ENCODE measurements at places on chromosomes 6 and 20.

GRCh38 chr6:137133122-137133521, 40.3 kb downstream of the IL22RA2 start:
- no peak for DNase-seq

DNA sequence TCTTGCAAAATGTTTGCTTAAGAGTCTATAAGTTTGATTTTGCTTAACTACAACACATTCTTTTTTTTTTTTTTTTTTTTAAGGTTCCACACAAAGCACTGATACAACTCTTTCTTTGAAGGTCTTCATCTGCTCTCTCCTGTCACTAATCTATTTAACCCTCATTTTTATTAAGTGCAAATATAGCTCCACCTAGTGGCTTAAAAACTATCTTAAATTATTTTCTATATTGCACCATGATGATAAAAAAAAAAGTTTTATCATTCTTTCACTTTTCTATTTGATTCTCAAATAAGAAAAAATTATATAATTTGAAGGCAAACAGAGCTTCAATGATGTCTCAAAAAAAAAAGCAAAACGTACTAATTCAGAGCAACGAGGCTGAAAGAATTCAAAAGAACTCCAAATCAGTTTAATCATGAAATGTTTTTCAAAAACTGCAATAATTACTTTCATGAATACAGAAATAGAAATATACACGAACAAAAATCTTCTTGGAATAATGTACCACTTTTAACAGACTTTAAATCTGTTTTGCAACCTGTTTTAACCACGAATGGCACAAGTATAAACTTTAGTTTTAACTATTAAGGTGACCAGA, 12.8 kb downstream of the ESF1 start:
- no peak for DNase-seq

DNA sequence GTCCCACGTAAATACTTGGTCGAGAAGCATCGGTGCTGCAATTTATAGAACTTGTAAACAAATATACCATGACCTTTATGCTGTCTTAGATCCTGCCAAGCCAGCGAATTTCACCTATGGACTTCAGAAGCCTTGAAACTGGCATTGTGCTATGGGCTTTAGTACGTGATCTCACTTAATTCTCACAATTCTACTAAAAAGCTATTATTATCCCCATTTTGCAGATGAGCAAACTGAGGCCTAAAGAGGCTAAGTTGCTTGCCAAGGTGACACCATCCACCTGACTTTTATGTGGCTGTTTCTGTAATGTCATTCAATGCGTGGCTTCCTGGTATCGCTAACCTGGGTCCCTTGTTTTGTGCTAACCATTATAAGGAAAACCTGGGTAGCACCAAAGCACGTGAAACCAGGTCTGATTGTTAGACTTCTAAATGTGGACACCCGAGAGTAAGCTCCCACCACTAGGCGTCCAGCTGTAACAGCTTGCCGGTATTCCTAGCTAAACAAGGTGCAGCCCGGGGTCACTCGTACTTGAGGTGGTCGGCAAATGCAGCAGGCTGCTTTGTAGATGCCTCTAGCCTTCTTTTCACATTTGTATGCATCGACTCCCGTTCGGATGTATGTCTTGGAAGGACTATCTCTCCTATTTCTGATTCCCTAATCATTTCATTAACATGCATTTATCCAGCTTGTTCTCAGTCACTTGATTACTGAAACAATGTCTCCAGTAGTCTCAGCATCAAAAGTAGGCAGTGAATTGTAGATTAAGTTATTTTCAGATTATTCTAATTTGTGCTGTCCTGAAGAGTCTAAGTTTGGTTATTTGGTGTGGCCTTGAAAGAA, 1.1 kb downstream of the SYNJ2 start:
- no peak for DNase-seq

GRCh38 chr6:154749341-154749740, 16.1 kb downstream of the SCAF8 start:
- DNase-seq = no peak

DNA sequence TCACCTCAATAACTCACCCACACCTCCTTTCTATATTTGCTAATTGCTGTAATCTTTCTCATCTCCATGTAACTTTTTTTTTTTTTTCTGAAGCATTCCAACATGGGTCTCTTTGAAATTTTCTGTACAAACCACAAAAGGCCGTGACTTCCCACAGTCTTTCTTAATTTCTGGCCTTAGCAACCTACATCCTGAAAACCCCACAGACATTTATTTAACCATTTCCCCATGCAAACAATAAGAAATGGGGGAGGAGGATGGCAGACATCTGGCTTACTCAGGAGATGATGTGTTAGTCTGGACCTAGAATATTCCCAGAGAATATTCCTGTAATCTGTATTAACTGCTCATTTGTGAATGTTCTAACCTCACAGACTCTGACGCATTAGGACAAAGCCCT, 57.6 kb downstream of the MEP1A start:
- no peak for DNase-seq

DNA sequence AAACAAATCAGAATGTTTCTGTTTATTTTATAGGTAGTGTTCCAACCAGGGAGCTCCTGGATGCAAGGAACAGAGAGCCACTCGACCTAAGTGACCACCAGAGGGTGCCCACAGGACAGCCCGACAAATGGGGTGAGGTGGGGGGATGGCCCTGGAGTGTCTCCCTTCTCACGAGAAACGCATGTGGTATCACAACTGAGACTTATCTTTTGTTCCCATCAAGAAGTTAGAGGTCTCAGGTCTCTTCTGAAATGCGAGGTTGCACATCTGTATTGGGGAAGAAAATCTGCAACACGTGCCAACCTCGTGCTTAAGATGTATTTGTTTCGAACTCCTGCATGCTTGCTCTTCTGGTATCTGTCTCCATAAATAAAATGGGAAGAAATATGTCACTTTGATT, 104.0 kb downstream of the ISM1 start:
- peak; percentile 33 for DNase-seq

- DNase-seq = no peak
Observed at GRCh38 chr20:63741676-63742380, 2.3 kb downstream of the SLC2A4RG start.

- no peak for DNase-seq
Observed at GRCh38 chr6:35795453-35796071, 1.6 kb downstream of the CLPS start.

- DNase-seq = no peak
Observed at GRCh38 chr6:33630014-33630413, 8.9 kb downstream of the ITPR3 start.

- no peak for DNase-seq
Observed at GRCh38 chr6:34476921-34477320, 11.0 kb downstream of the PACSIN1 start.

DNA sequence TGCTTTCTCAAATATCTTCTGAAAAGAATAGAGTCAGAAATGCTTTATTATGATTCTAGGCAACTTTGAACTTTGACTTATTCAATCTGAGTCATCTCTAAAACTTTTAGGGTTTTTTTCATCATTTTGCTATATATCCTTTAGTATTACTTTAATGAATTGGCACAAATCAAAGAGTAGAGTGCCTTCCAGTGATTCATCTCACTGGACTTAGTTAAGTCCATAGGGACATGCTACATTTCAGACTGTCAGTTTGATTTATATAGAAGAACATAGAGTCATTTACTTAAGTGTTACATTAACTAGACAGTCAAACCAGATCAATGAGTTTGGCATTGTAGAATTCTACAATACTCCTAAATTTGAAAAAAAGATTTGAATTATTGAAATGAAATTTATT, 1235.7 kb upstream of the MAP3K7 start:
- DNase-seq = no peak

DNA sequence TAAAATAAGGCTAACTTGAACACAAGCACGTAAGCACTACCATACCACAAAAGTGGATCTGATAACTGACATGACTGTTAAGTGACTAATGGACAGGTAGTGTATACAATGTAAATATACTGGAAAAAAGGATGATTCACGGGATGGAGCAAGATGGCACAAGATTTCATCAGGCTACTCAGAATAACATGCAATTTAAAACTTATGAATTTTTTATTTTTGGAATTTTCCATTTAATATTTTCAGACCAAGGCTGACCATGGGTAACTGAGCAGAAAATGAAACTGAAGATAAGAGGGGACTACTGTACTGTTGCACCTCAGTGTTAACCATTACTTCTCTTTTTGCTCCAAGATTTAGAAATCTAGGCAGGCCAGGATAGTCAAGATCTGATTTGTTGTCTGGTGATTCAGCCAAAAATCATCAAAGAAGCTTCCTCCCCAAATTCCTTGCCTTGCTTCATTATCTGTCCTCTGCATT, 45.4 kb downstream of the TPBG start:
- no peak for DNase-seq

- DNase-seq = no peak
Observed at GRCh38 chr20:58656831-58657230, 5.7 kb downstream of the STX16 start.

DNA sequence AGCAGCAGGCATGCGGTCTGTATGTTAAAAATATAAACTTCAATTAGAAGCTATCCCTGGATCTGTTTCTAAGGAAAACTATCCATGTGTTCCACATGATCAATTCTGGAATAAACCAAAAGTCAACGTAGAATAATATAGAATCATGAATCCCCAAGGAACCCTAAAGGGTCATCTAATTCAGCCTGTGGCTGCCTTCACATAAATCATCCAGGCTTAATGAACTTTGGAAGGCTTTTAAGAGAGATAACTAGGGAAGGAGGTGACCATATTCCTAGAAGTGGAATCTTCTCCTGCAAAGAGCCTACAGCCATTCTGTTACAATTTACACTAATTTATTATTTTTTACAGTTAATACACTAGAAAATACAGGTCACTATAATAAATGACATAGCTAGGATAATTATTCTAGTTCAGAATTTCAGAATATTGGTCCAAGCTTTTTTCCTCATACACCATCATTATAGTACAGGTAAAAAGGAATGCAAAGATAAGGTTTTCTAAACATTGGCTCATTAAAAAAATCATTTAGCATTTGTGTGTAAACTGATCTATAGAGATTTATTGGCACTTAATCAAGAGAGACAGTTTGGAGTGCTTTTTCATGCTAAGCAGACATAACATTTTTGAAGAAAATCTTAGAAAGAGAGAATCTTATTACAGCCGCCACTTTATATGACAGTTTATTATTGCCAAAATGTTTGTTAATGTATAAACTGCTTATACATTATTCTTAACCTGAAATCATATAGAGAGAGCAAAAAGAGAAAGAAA, 851.2 kb downstream of the PHF3 start:
- DNase-seq = no peak

DNA sequence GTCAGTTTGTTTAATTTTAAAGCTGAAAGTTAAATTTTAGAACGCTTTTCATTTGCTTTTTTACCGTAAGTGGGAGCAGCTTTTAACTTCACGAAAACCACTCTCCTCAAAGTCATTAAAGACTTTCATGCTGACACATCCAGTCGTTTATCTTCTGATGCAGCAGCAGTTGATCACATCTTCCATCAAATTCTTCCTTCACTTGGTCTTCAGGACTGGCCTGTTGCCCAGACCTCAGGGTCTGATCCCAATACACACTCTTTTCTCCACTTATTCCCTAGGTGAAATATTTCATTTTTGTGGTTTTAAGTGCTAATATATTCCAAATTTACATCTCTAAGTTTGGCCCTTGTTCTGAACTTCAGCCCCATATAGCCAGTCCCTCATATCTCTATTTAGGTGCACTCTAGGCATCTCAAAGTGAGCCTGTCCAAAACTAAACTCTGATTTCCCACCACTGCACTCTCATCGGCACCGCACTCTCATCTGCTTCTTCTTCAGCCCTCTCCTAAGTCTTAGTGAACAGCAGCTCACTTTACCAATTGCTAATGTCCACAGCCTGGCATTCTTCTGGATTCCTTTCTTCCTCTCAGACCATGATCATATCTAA, 20.4 kb downstream of the AFDN start:
- no peak for DNase-seq

DNA sequence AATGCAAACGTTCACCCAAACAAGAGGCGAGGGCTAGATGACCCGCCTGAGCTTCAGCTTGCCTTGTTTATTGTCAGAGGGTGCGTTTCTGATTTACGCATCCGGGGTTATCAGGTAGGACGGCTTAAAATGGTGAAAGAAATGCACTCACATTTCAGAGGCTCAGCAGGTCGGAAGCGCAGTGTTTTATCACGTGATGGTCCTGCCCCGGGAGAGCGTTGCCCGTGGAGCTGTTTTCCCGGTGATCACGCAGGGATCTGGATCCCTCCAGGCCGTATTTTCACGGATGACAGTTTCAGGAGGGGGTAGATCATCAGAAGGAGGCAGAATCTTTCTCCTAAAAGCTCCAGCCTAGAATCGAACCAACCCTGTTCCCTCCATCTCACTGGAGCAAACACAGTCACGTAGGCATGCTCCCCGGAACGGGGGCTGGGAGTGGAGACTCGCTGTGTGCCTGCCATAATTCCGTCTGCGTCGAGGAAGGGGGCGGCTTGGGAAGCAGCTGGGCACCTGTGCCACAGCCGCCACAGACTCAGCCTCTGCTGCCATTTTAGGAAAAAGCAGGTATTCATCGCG, 121.7 kb downstream of the SMOC2 start:
- no peak for DNase-seq

- no peak for DNase-seq
Observed at GRCh38 chr20:45835825-45836224, 2.2 kb downstream of the SNX21 start.

GRCh38 chr6:122569230-122569771, 40.9 kb upstream of the PKIB start:
- DNase-seq = no peak

- DNase-seq = no peak
Observed at GRCh38 chr20:12414446-12415274, 497.0 kb downstream of the BTBD3 start.

- DNase-seq = no peak
Observed at GRCh38 chr6:170030284-170030815, 260.5 kb downstream of the DLL1 start.

- no peak for DNase-seq
Observed at GRCh38 chr6:121780325-121781321, 345.2 kb downstream of the GJA1 start.
